Activated naive CD8-positive, alpha-beta T cell treated with anti-CD3 and anti-CD28 coated beads, Interleukin-2, amount 10 ng/mL, durations not matched to agents 7 days and 5 days (primary cell): ENCODE measurements at places on chromosomes 11 and 22. TPM values are rescaled to one million over a fixed set of nuclear protein-coding genes. Genes with fewer than 3 reads are reported as not detected.

The SPI1 gene
- 2.9 TPM for total RNA-seq

The CAT gene
- total RNA-seq: 37.4 TPM

The BDNF gene
- total RNA-seq: not detected

The GVQW3 gene
- total RNA-seq: 6.8 TPM

The PKDREJ gene
- not detected for total RNA-seq

The SLC25A18 gene
- not detected for total RNA-seq

The MACROD1 gene
- 13.5 TPM for total RNA-seq

The SERPING1 gene
- 0.45 TPM for total RNA-seq

The UQCC3 gene
- 6.7 TPM for total RNA-seq

The PLA2G3 gene
- not detected for total RNA-seq

The SULT4A1 gene
- total RNA-seq: not detected

The TESMIN gene
- 9.2 TPM for total RNA-seq

The POTEH gene
- not detected for total RNA-seq

The MMP27 gene
- not detected for total RNA-seq

The KCNA4 gene
- not detected for total RNA-seq

The OR52E8 gene
- not detected for total RNA-seq

The PIH1D2 gene
- total RNA-seq: 0.50 TPM

The TSGA10IP gene
- not detected for total RNA-seq

The CPSF7 gene
- total RNA-seq: 115 TPM

The AKIP1 gene
- 21.8 TPM for total RNA-seq

The PKP3 gene
- 0.45 TPM for total RNA-seq

The NNMT gene
- not detected for total RNA-seq

The SHANK2 gene
- not detected for total RNA-seq

The TRIM49 gene
- not detected for total RNA-seq

The LRRC55 gene
- not detected for total RNA-seq

The OSBP2 gene
- 0.61 TPM for total RNA-seq

The SESN3 gene
- total RNA-seq: 48.8 TPM

The TRIM6 gene
- 1.5 TPM for total RNA-seq

The OR8G1 gene
- not detected for total RNA-seq

The SYCE3 gene
- total RNA-seq: 1.1 TPM

The CCDC81 gene
- total RNA-seq: 0.43 TPM

The GRK3 gene
- total RNA-seq: 32.6 TPM

The DMC1 gene
- 8.3 TPM for total RNA-seq

The WNT11 gene
- total RNA-seq: 1.4 TPM

The CDKN1C gene
- 3.1 TPM for total RNA-seq

The HIC2 gene
- total RNA-seq: 7.0 TPM

The CRYBB1 gene
- total RNA-seq: not detected

The VSIG10L2 gene
- not detected for total RNA-seq

The PHF21B gene
- not detected for total RNA-seq

The MYOD1 gene
- total RNA-seq: not detected

The MADD gene
- total RNA-seq: 114 TPM

The GRAP2 gene
- 263 TPM for total RNA-seq

The CNGA4 gene
- 0.20 TPM for total RNA-seq

The DRD4 gene
- total RNA-seq: 0.51 TPM

The LGALS12 gene
- total RNA-seq: not detected

The RGL4 gene
- total RNA-seq: 25.8 TPM
